ENCODE measurements at places on chromosomes 12 and 14. TPM values are rescaled to one million over a fixed set of nuclear protein-coding genes. Genes with fewer than 3 reads are reported as not detected.

Gene OVCH1
- total RNA-seq: 0.08 TPM

Gene DCN
- 1,362 TPM for total RNA-seq

Gene OSGEP
- total RNA-seq: 17.4 TPM

Gene CEBPE
- total RNA-seq: not detected
